ENCODE measurements at places on chromosomes 5 and 9.

DNA sequence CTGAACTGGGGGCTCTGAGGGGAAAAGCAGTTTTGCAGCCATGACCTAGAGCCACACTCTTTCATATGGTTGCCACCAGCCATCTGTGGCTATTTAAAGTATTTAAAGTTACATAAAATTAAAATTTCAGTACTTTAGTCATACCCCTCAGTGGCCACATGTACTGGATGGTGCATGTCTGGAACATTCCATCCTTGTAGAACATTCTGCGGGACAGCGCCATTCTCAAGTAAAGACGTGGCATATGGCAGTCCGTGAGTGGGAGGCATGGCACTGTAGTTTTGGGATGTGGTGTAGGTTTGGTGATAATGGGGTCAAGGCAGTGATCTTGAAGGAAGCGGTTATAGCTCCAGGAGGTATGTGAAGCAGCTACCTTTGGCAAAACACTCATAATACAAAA is 61.4 kb upstream of the NFIL3 start:
- no peak for DNase-seq

GRCh38 chr9:23783509-23783908 is 42.5 kb downstream of the ELAVL2 start:
- no peak for DNase-seq

- no peak for DNase-seq
Observed at GRCh38 chr5:104345222-104346016, 782.8 kb upstream of the NUDT12 start.

DNA sequence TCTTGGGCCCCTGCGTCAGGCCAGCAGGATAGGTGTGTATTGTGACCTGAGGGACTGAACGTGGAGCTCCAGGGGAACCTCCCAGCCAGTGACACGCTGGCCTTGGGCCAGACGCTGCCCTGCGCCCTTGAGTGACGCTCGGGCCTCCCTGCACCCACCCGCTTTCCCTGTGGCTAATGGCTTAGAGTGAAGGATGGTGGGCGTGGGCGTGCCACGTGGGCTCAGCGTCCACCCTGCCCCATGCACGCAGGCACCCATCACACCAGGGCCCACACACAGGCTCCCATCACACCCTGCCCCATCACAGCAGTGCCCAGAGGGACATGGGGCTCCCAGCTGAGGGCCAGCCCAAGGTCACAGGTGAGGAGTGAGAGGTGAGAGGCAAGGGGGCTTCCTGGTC is 5.1 kb upstream of the FUT7 start:
- DNase-seq = no peak

DNA sequence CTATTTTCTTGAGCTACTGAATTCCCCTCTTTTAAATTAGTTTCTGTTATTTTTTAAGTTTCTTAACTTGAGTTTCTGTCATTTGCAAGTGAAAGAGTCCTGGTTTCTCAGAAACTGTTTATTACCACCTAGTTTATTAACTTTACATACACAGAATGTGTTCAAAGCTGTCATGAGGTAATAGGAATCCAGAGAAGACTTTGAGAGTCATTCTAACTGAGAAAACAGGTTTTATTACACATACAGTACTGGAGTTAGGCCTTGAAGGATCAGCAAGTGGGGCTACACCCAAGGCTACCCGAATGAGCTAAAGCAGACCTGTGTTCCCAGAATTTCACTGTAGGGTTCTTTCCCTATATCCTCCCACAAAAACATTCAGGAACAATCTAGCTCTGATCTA is 33.1 kb downstream of the FAM114A2 start:
- no peak for DNase-seq

DNA sequence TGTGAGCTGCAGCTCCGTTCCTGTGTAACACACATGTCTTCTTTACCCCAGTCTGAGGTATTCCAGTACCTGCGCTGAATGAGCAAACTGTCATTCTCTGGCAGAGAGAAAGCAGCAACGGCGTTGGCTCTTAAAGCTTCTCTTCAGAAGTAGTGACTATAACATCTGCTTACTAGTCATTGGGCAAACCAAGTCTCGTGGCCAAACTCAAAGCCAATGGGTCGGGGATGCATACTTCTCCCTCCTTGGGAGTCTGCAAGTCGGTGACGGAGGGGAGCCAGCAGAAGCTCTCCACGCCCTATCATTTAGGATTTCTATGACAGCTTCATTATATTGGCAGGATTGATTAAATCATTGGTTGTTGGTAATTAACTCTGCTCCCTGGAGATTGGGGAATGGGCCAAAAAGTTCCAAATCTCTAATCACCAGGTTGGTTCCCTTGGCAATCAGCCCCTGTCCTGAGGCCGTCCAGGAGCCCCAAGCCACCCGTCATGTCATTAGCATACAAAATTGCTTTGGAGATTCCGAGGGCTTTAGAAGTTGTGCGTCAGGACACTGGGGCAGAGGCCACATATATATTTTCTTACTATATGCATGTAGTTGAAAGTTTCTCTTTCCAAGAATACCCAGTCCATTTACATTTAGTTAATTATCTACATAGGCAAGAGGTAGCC is 44.9 kb downstream of the ZNF354A start:
- DNase-seq = no peak

DNA sequence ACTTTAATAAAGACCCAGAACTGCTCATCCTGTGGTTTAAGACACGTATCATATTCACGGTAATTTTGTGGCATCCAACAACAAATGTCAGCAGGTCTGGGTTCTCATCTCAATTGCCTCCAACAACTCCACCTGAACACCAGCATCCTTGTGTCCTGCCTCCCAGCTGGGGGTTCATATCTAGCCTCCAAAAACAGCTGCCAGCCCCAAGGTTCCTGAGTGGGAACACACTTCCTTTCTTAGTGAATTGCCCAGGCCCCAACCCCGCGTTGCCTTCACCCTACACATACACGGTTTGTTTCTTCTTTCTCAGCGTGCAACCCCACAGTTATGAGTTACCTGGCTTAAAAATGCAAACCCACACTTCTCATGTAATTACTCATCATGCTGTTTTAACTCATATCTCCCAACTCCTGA is 77.9 kb downstream of the SEMA4D start:
- peak; percentile 69 for DNase-seq

- no peak for DNase-seq
Observed at GRCh38 chr9:16268067-16268881, 602.2 kb downstream of the BNC2 start.

GRCh38 chr5:176772271-176773210 is 37.8 kb upstream of the UNC5A start:
- no peak for DNase-seq

DNA sequence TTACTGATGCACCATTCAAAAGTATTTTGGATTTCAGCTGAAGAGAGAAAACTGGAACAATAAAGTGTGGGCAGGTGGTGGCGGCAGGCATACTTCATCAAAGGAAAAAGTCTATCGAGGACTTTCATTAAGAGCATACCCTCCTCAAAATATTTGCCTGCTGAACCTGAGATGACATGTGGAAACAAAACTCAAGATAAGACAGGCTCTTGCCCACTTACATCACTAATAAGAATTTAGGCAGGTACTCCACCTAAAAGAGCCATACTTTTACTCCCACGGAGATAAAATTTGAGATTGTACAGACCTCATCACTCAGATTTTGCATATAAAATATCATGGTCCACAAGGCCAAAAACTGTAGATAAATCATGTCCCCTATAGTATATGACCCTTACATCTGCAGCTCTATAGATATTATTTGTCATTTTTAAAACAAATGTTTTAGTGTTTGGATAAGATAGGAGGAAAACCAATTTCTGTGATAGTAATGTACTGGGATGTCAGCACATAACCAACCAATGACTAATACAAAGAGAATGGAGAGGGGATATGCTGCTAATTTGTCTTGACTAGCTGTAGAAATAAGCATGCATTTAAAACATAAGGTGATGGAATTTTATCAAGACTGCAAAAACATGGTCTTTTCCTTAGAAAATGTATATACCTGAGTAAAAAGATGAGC is 730.6 kb upstream of the ZNF608 start:
- DNase-seq = no peak

GRCh38 chr5:116440457-116441001 is 134.1 kb downstream of the SEMA6A start:
- DNase-seq = no peak

DNA sequence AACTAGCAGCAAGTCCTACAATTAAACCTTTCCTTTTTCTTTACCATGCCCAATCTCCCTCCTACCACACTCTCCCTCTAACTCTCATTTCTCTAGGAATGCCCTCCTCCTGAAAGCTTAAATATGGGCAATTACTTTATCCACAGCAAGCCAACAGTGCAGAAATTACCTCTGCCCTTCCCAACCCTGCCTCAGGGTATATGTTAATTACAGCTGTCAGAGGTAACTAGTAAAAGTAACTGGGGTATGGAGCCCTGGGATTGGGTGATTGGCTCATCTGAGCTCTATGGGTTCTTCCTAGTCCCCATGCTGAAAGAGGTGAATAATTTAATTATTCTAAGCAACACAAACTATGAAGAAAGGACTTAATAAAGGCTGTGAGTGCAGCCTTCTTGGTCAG is 478.9 kb upstream of the NMUR2 start:
- DNase-seq = no peak

DNA sequence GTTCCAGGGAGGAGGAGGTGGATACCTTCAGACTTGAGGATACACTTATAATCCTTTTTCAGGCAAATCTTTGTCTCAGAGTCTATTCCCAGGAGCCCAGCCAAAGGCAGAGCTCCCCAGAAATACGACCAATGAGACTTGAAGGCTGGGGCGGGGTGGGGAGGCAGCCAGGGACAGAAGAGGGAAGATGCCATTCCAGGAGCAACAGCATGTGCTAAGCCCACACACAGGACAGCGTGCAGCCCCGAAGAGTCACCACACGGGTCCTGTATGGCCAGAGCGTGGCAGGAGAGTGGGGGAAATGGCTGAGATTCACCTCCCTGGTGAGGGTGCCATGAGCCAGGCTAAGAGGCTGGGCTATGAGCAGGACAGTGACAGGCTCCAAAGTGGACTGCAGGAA is 35.2 kb downstream of the WHRN start:
- DNase-seq = no peak

DNA sequence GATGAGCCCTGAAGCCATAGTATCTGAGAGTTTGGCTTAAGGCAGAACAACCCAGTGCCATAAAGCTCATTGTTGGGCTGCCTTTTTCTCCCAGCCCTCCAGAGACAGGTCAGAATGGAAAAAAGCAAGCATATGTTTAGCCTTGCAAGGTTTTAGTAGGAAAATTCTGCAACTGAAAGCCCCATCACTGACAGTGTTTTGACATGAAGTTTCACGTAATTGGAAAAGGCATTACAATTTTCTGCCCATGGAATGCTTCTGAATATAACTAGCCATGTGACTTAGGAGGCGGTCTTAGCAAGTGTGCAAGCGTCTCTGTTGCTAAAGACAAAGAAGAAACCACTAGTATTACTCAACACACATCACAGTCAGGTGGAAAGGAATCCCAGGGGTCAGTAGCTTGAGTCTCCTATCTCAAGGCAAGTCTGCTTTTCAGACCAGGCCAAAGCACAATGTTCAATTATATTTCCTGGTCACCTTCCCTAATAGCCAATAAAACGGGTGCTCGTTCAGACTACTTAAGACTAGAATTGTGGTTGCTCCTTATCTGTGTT is 117.6 kb downstream of the CARTPT start:
- DNase-seq = no peak

DNA sequence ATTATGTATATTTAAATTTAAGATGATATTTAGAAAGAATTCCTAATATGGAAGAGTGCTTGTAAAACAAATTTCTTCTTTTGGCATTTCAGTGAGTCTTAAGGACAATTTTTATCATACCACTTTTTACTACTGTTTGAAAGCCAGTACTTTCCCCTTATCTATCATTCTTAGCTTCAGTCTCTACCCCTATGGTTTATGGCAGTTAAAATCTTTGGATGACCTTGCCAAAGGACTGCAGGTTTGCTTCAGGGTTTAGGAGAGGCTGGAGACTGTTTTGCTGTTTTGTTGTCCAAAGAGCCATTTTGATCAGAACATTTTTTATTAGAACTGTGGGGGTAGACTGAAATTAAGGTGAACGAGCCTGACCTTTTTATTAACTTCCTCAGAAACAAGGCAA is 30.8 kb downstream of the SLC38A9 start:
- no peak for DNase-seq

GRCh38 chr5:173042763-173043107 is 13.4 kb upstream of the CREBRF start:
- no peak for DNase-seq

- peak; percentile 37 for DNase-seq
Observed at GRCh38 chr5:172412724-172413286, 41.5 kb downstream of the SH3PXD2B start.

DNA sequence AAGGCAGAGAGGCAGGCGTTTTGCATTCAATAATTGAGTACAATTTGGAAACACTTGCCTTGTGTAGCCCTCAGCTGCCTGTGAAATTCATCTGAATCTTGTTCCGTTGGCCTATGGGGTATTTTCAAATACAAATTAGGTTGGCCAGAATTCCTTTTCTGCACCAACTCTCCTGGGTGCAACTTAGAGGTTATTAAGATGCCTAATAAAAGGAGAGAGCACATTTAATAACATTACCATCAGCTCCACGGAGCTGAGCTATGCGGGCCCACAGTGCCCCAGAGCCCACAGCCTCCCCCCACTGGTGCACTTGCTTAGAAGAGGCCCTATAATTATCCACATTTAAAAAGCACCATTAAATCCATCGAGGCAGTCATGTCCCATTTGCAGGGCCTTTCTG is 367.6 kb upstream of the CLINT1 start:
- DNase-seq = no peak

DNA sequence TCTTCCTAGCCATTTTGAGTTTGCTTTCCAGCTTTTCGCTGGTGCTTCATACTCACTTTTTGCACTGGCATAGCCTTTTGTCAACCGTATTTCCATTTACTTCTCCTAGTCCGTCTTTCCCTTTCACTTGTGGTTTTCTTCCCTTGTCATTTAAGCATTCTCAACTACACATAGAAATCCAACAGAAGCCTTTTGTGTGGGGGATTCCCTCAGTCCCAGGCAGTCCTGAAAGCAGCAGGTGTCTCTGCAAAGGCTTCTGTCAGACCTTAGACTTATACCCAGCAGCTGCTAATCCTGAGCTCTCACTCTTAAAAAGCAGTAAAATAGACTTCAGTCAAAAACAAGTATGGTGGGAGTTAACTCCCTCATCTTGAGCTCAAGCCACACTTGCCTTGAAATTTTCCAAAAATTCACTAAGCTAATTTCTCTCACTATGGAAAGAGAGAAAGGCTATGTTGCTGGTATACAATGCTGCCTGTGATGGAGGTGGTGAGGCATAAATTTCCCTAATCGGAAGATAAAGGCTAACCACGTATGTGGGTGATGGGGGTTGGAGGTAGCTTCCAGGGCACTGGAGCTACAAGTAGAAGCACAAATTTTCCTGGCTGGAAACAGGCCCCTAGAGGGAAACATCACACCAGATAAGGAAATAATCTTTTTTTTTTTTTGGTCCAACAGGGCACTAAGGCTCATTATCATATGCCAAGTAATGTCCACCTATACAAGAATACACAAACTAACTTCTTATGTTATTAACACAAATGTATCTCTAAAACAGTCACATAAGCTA is 34.8 kb upstream of the IFNK start:
- DNase-seq = no peak

- no peak for DNase-seq
Observed at GRCh38 chr5:60504342-60504741, 195.6 kb downstream of the DEPDC1B start.

GRCh38 chr9:37336150-37336549 is 86.3 kb upstream of the GRHPR start:
- DNase-seq = no peak

GRCh38 chr9:14347406-14348122 is 33.6 kb upstream of the NFIB start:
- no peak for DNase-seq
